ENCODE measurements at places on chromosomes 11 and 22.

- no peak for DNase-seq
Observed at GRCh38 chr11:100810666-100811065, 123.6 kb downstream of the ARHGAP42 start.

DNA sequence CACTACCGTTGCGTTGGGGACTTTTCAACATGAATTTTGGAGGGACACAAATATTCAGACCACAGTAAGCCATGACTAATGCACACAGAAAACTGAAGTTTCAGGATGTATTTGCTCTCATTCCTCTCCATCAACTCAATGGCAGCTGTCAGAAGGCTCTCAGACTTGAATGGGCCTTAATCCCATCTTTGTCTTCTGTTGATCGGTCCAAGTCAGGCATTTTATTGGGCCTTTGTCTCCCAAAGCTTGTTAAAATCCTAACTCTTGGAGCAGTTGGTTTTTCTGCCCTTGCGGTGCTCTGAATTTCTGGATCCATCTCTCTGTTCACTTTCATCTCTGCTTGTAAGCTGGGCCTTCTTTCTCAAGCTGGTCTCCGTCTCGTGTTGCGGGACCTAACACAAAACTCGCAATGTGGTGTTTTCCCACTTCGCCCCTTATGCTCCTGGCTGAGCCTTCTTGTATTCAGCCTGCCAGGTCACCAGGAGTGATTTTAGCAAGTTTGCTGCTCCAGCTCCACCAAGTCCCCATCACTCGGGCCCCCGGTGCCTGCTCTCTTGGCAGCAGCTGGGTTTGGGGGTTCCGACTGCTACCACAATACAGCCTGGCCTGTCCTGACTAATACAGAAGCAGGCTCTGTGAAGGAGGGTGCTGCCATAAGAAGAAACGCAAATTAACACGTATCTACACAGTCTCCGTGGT lies 27.0 kb downstream of the TSPAN32 start:
- no peak for DNase-seq

DNA sequence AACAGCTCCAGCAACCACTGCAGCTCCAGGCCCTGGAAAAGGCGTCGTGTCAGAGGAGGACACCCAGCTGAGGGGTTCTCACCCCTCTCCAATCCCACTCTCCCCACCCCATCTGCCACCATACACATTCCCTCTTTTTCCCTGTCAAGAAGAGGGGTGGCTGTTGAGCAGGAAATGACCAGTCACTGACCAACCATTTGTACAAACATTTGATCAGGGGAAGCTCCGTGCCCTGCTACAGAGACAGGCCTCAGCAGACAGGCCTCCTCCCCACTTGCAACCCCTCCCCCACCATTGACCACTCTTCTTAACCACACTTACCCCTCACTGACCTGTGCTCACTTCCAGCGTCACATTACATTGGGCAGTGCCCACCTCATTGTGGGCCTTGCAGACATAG lies 2.3 kb upstream of the VSIG2 start:
- peak; percentile 52 for DNase-seq

GRCh38 chr11:104524254-104524653 lies 360.3 kb upstream of the PDGFD start:
- DNase-seq: no peak
